ENCODE measurements at places on chromosomes 6 and 20. TPM values are rescaled to one million over a fixed set of nuclear protein-coding genes. Genes with fewer than 3 reads are reported as not detected.

- DNase-seq = no peak
Measured at GRCh38 chr6:169799474-169799926, 48.1 kb downstream of the ERMARD start.

- no peak for DNase-seq
Measured at GRCh38 chr6:49072146-49072545, 390.9 kb downstream of the MMUT start.

GRCh38 chr6:145887969-145888368 is 73.4 kb upstream of the FBXO30 start:
- no peak for DNase-seq

DNA sequence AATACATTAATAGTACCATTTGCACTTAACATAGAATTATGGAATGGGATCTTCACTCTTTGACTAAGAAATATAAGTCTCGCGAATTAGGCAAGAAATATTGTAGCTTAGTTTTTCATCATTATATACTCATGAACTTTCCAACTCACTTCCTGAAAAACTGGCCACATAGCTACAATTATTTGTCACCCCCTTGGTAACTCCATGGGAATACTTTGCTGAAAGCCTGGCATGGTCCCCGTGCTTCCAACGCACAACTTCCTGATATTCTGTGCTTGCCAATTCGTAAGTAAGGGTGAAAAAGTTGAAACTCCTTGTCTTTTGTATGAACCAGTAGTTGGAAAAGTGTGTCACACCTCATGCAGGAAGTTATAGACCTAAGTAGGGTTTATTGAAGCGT is 23.7 kb upstream of the HLA-DQA1 start:
- DNase-seq = no peak

The CBLN4 gene
- 0.15 TPM for polyA plus RNA-seq

Data from right lung (tissue), 10 donors.